LHCN-M2 (cell line): ENCODE measurements at places on chromosomes 3 and 15. TPM values are rescaled to one million over a fixed set of nuclear protein-coding genes. Genes with fewer than 3 reads are reported as not detected.

DNA sequence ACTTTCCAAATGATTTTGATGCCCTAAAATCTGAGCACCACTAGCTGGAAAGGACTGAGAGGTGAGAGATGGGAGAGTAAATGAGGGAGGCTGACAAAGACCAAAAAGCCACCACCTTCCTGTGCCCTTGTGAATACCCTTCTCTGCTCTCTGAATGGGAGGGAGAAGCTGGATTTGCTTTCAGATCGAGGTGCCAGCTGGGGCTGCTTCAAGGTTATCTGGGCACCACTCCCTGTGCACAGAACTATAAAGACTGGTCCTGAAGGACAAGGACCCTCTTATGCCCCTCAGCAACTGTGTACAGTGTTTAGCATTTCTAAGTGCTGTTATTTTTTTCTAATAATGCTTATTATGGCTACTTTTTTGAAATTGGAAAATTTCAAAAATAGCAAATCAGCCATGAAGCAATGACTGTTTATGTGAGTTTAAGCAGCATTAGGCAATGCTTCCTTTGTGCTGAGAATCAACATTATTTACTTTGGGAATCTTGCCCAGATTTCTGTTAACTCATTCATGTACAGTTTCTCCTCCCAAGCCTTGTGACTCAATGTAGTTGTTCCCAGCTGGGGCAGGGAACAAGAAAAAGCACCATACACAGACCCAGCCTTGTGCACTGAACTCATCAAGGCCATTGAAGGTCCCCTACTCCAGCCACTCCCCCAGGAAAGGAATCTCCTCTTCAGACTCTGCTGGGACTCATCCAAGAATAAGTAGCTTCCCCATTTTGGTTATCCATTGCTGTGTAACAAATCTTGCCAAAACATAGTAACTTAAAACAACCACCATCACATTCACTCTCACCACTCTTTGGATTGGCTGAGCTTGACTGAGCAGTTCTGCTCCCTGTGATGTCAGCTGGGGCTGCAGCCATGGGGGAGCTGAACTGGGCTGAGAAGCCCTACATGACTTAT is 37.3 kb upstream of the CDV3 start:
- DNase-seq = peak; percentile 84

GRCh38 chr15:80946576-80946975 is 43.0 kb downstream of the MESD start:
- DNase-seq = no peak

GRCh38 chr3:177642042-177642803 is 444.9 kb upstream of the TBL1XR1 start:
- no peak for DNase-seq

GRCh38 chr3:105349684-105350387 is 16.9 kb upstream of the ALCAM start:
- no peak for DNase-seq

Gene TMC3
- not detected in 2 replicates for total RNA-seq

DNA sequence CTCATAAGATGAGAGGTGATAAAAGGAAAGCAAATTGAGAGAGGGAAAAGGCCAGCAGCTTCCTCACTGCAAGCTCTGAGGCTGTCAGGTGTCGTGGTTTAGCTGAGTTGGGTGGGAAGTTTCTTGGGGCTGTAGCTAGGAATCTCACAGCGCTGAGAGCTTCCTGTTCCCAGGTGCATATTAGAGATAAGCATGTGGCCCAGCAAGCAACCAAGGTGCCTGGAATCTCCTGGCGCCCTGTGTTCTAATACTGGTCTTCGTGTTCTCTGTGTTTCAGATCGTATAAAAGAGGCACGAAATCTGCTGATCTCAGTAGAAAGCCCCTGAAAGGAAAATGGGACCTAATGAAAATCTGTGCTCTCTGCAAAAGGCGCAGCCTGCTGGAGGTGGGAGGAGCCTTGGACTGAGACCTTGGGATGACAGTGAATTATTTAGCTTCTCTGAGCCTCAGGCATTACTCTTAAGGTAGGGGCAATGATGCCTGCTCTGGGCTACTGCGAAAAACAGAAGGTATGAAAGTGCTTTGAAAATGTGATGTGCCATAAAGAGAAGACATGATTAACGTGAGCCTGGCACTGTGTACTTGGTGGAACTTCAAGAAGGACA is 499.9 kb downstream of the TBL1XR1 start:
- DNase-seq = no peak

DNA sequence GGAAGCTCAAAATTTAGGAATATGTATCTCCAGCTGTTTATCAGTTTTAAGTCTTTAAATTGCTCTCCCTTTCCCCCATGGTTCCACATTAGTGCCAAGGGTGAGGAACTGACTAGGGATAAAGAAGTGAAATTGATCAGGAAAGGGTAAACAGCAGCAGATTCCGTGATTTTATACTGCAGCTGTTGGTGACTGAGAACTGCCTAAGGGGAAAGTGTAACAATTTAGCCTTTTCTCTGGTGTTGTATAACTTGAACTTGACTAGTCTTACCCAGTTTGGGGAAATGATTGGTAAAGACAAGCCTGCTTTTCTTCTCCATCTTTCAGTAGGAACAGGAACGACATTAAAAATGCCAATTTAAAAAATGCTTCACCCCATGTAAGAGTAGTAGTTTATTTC is 5.0 kb downstream of the SPRED1 start:
- DNase-seq = peak; percentile 51

Gene KATNBL1
- 44.1 and 45.4 TPM in 2 replicates for total RNA-seq

- no peak for DNase-seq
Measured at GRCh38 chr3:101292027-101292426, 28.3 kb downstream of the IMPG2 start.

GRCh38 chr15:47432826-47433225 is 284.5 kb upstream of the SEMA6D start:
- no peak for DNase-seq
